Pancreas (tissue), 10 donors: ENCODE measurements at places on chromosomes 1 and 21. TPM values are rescaled to one million over a fixed set of nuclear protein-coding genes. Genes with fewer than 3 reads are reported as not detected.

GOLT1A gene
- 9.1 TPM for total RNA-seq

COL8A2 gene
- 3.3 TPM for total RNA-seq

REG4 gene
- 9.6 TPM for total RNA-seq

PCNX2 gene
- 8.0 TPM for total RNA-seq

NPR1 gene
- total RNA-seq: 2.6 TPM

OTUD3 gene
- 3.3 TPM for total RNA-seq

CCDC27 gene
- not detected for total RNA-seq

S100A1 gene
- total RNA-seq: 14.0 TPM

SLC5A3 gene
- 5.9 TPM for total RNA-seq

CD244 gene
- total RNA-seq: 0.14 TPM

HAPLN2 gene
- not detected for total RNA-seq

FHL3 gene
- 7.9 TPM for total RNA-seq

IGSF9 gene
- 0.83 TPM for total RNA-seq

ALX3 gene
- total RNA-seq: not detected

RHEX gene
- 0.35 TPM for total RNA-seq

ANKRD45 gene
- 0.19 TPM for total RNA-seq

OR14K1 gene
- not detected for total RNA-seq

PDE9A gene
- total RNA-seq: 1.2 TPM

CCT3 gene
- 47.1 TPM for total RNA-seq

HSD17B7 gene
- total RNA-seq: 4.1 TPM

MPL gene
- 0.13 TPM for total RNA-seq

TMEM183A gene
- 29.4 TPM for total RNA-seq

RASSF5 gene
- 15.3 TPM for total RNA-seq

NECAP2 gene
- total RNA-seq: 23.3 TPM

CATSPERE gene
- total RNA-seq: 0.40 TPM

TRPM2 gene
- total RNA-seq: 0.57 TPM

TMPRSS15 gene
- not detected for total RNA-seq

RPE65 gene
- total RNA-seq: not detected

CCDC30 gene
- total RNA-seq: 5.6 TPM

CFAP141 gene
- total RNA-seq: not detected

PGLYRP4 gene
- 0.37 TPM for total RNA-seq

LCA5L gene
- total RNA-seq: 1.3 TPM

APOBEC4 gene
- not detected for total RNA-seq

PPFIA4 gene
- 0.28 TPM for total RNA-seq

SYCP1 gene
- total RNA-seq: not detected

GJA4 gene
- 6.7 TPM for total RNA-seq

CTSK gene
- 2.0 TPM for total RNA-seq

SPRR2F gene
- not detected for total RNA-seq

EPHA2 gene
- 8.3 TPM for total RNA-seq

CIART gene
- total RNA-seq: 1.6 TPM

G0S2 gene
- 8.3 TPM for total RNA-seq

ST6GALNAC5 gene
- total RNA-seq: 0.43 TPM

RSPH1 gene
- 1.8 TPM for total RNA-seq

ADAM30 gene
- total RNA-seq: not detected

MAP10 gene
- total RNA-seq: 1.8 TPM

PCBP3 gene
- total RNA-seq: 0.98 TPM

GBP3 gene
- 18.4 TPM for total RNA-seq

RXFP4 gene
- not detected for total RNA-seq

SARS1 gene
- total RNA-seq: 115 TPM

EPS8L3 gene
- 3.2 TPM for total RNA-seq

TBX15 gene
- total RNA-seq: 0.06 TPM

DDAH1 gene
- 21.4 TPM for total RNA-seq
